ENCODE measurements at places on chromosomes 6 and 20.

DNA sequence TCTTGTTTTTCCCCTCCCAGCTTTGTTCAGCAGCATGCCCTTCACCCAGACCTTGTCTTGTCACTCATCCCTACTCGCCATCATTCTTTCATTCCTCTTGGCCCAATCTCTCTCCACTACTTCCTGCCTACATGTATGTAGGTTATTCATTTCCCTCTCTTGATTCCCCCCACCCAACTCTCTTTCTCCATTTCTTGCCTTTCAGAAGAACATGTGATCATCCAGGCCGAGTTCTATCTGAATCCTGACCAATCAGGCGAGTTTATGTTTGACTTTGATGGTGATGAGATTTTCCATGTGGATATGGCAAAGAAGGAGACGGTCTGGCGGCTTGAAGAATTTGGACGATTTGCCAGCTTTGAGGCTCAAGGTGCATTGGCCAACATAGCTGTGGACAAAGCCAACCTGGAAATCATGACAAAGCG lies 2.6 kb downstream of the HLA-DRA start:
- DNase-seq, result no peak

DNA sequence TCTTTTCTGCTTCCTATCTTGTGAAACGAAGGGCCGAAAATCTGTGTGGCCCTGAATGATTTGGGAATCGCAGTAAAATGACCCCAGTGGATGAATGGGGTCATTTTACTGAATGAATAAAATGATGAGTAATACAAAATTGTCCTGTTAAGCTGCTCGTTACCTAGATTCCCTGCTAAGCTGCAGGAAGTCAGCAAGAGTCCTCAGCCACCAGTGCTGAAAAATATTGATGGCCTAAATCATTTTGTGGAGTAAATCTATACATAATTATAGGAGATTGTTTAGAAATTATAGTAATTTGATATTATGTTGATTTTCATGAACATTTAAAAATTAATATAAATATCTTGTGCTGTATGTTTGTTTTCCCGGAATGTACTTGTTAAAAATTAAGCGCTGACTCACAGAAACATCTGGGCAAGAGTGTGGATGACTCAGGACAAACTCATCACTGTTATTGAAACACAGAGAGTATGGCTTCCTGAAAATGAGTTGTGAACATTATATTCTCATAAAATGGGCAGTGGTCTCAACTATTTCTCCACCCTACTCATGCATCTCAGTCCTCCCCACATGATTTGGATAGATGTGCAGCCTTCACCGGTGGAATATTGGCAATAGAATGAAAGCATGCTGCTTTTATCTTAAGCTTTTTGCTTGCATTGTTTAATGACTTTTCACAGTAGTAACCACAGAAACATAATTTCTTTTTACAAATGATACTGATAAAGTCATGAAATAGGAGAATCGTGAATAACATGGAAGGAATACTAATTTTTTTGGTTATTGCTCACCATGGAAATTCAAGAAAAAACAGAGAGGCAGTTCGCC lies 36.2 kb upstream of the RGS17 start:
- no peak for DNase-seq

DNA sequence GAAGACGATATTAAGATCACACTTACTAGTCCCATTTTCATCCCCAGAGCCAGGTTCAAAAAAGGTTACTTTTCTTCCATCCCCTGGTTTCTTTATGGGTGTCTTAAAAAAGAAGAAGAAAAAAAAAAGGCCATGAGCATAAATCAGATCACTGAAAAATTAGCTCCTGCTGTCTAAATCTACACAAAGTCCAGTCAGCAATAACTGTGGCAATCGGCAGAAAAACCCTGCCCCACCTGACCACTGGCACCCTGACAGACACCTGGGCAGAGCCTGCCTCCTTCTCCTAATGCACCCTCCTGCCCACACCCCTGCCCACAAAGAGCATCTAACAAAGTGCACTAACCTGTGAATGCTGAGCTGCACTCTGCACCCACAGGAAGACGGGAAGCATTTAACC lies 69.8 kb downstream of the STAU1 start:
- DNase-seq, result no peak

DNA sequence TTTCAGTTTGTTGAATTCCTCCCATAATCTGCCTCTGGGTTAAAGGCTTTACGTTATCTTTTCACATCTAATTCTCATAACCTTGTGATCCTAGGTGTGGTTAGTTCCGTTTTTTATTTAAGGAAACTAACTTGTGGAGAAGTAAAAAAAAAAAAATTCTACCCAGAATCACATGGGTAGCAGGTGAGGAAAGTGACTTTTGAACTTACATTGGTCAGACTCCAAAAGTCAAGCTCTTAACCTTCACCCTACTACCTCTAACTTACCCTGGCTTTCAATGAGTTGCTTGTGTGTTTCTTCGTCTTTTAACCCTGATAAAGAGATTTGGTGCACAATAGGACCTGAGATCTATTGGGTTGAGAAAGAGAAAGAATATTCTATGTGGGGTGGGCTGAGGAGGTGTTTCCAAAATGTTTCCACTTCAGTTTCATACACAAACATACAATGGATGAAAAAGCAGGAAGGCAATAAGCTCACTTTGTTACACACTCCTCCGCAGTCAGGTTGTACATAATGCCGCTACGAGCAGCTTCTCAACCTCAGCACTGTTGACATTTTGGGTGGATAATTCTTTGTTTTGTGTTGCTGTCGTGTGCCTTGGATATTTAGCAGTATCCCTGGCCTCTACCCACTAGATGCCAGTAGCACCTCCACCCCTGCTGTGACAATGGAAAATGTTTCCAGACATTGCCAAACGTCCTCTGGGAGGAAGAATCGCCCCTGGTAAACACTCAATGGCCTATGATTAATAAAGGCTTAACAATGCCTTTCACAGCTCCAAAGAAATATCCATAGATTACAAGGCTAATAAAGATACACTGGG lies 193.0 kb upstream of the ZNF217 start:
- no peak for DNase-seq

DNA sequence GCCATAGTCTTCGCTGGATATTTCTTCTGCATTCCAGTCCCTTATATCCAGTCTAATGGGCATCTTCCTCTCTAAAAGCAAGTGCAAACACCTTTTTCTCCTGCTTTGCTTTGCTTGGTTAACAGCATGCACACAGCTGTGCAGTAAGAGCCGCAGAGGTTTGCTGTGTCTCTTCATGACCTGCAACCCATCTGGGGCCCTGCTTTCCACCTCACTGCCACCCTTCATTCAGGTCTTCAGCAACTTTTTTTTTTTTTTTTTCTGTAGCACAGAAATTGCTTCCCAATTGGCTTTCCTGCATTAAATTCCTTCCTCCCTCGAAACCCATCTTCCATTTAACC lies 14.4 kb downstream of the NEDD9 start:
- DNase-seq, result no peak

DNA sequence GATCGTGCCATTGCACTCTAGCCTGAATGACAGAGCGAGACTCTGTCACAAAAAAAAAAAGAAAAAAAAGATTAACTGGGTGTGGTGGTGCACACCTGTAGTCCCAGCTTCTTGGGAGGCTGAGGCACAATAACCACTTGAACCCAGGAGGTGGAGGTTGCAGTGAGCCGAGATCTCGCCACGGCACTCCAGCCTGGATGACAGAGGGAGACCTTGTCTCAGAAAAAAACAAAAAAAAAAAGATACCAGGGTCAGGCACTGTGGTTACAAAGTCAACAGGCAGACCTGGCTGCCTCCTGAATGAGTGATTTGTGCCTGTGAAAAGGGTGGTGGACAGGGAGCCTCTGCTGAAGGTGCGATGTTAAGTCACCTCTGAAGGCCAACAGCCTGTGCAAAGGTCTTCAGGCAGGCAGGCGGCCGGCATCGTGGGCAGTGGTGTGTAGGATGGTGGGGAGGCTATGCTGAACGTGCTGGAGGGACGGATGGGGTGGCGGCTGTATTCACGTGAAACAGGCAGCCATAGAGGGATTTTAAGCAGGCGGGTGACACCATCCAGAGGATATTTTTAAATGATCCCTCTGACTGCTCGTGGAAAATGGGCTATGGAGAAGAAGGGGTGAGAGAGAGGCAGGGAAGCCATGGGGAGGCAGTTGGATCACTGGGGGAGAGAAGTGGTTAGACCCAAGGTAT lies 41.4 kb downstream of the NOL4L start:
- DNase-seq, result no peak

Measured in frontal cortex (tissue), 4 donors.